ENCODE measurements at places on chromosomes 12 and 14.

GRCh38 chr12:132115500-132115899 lies 28.6 kb downstream of the DDX51 start:
- no peak for DNase-seq

DNA sequence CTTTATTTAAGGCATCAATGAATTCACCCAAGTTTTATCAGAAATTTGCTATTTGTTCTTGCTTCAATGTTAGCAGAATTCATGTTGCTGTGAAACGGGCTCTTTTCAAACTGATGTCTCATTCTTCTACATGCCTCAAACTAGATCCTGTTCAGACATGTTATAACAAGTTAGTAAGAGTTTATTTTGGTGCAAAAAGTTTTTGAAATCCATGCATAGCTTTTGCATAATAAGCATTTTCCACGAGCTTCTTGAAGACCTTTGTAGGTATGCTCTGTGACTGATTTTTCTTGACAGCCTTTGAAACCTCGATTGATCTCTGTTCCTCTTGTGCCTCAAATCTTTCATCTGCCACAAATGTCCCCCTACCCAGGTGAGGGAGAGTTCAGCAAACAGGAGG lies 275.2 kb downstream of the FOXN3 start:
- DNase-seq: no peak

GRCh38 chr14:23512156-23512555 lies 39.4 kb downstream of the ZFHX2 start:
- no peak for DNase-seq

- DNase-seq: no peak
Measured at GRCh38 chr12:47885566-47885965, 19.2 kb downstream of the VDR start.

DNA sequence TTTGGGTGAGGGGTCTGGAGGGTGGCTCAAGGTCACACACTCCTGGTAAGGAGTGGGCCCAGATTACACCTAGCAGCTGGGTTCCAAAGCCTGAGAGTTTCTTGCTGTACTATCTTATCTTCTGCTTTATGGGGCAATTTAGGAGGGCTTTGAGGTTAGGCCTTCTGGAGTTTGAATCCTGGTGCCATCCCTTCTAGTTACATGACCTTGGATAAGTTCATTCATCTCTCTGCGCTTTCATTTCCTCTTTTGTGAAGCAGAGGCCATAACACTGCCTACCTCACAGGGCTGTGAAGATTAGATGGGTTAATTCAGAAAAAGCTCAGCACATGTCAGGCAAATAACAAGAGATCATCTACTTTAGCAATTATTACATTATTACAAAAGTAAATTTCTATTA lies 7.4 kb upstream of the KRT77 start:
- no peak for DNase-seq

DNA sequence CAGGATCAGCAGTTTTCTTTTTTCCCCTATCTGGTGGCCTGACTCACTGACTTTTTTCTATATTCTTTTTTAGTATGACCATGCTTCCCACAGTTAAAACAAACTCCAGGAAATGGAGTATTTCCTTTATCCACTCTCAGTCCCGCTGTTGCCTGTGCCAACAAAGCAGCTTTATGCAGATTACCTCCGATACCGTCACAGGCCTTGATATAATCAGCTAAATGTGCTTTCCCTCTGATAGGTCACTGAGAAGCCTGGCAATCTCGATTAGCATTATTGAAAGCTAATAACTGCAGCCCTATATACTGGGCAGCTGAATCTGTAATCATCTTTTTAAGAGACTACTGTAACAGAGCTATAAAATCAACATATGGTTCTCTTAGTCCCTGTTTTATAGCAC lies 243.6 kb downstream of the KIF21A start:
- DNase-seq: peak; percentile 64

GRCh38 chr12:108618079-108618952 lies 15.4 kb downstream of the SELPLG start:
- DNase-seq: peak; percentile 36

- no peak for DNase-seq
Measured at GRCh38 chr12:120940006-120940405, 35.8 kb upstream of the SPPL3 start.

GRCh38 chr12:44873898-44874297 lies 2.2 kb downstream of the NELL2 start:
- no peak for DNase-seq

- DNase-seq: peak; percentile 7
Measured at GRCh38 chr12:83015390-83016217, 328.9 kb downstream of the TMTC2 start.

DNA sequence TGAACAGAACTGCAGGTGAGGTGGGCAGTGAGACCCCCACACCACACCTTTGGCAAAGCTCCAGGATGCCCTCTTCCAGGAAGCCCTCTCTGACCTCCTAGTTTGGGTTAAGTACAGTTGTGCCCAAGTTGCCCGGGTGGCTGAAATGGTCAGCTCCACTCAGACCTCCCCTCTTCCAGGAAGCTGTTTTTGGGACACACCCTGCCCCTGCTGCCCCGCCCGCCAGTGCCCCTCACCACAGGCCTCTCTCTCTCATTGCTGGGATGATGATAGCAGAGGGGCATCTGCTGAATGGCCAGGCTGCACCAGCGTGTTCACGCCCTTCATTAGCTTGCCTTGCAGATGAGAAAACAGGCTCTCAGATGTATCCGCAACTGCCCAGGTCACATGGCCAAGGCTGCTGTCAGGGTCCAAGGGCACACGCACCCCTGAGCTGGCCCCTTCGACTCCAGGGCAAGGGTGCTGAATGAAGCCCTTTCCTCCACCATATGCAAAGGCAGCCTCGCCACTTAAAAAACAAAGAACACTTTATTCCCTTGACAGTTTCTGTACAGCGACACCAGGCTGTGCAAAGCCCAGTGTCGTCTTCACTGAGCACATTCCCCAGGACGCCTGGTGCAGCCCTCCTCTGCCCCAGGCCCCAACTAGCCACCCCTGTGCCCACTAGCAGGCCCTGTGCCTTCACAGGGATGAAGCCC lies 15.5 kb downstream of the SLC25A29 start:
- no peak for DNase-seq

- DNase-seq: no peak
Measured at GRCh38 chr12:325906-326305, 63.2 kb downstream of the KDM5A start.

DNA sequence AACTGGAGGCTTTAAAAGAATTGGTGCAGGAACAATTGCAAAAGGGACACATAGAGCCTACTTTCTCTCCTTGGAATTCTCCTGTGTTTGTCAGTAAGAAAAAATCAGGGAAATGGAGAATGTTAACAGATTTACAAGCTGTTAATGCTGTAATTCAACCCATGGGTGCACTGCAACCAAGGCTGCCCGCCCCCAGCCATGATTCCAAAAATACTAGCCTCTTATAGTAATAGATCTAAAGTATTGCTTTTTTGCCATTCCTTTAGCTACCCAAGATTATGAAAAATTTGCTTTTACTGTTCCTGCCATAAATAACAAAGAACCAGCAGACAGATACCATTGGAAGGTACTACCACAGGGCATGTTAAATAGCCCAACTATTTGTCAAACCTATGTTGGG lies 15.3 kb upstream of the OR8S1 start:
- DNase-seq: no peak

- no peak for DNase-seq
Measured at GRCh38 chr12:25971654-25972041, 13.2 kb downstream of the RASSF8 start.

DNA sequence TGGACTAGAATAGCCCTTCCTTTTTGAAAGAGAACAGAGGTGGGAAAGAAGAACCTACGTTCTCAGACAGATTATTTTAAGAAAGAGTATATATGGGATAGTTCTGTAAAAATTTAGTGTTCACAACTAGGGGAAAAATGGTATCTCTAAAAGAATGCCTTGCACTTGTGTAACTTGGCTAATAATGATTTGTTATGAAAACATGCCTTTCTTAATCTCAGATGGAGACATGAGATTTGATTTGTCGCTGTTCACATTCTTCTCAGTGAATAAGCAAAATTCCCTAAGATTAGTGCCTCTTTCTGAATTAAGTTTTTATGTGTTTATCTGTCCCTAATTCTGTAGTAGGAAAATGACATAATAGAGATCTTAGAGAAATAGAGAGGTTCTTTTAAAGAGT lies 100.8 kb downstream of the USP15 start:
- no peak for DNase-seq

- peak; percentile 5 for DNase-seq
Measured at GRCh38 chr14:22112004-22112403, 438.4 kb upstream of the OR4E1 start.

DNA sequence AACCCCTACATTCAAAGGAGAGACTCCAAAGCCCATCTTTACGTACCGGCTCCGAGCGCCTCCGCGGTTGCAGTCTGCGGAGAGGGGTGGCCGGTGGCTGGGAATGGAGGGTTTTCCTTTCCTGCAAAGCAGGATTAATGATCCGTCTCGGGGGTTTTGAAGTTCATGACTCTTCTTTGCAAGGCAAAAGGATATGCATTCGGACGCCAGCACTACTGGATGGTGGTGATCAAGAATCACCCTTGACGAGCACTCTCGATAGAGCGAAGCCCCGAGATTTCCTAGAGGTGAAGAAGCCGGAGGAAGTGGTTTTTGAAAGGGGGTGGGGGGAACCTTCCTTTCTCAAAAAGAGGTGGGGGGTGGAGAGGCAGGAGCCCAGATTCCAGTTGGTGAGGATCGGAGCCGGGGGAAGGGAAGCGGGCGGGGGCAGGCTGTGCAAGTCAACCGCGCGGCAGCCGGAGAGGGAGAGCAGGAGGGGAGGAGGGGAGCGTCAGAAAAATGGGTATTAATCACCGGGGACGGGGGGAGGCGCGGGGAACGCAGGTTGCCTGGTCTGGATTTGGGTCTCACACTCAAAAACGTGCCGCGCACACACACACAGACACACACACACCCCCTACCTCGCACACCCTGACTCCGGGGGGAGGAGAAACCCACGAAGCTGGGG lies at the start of gene GRIN2B:
GRIN2B (minus strand) TSS at position 307 of the 667 bp plus-strand sequence. CDS start 115,394 bp downstream, outside the sequence.
- no peak for DNase-seq

- DNase-seq: no peak
Measured at GRCh38 chr14:58701156-58701555, 63.4 kb downstream of the DACT1 start.

DNA sequence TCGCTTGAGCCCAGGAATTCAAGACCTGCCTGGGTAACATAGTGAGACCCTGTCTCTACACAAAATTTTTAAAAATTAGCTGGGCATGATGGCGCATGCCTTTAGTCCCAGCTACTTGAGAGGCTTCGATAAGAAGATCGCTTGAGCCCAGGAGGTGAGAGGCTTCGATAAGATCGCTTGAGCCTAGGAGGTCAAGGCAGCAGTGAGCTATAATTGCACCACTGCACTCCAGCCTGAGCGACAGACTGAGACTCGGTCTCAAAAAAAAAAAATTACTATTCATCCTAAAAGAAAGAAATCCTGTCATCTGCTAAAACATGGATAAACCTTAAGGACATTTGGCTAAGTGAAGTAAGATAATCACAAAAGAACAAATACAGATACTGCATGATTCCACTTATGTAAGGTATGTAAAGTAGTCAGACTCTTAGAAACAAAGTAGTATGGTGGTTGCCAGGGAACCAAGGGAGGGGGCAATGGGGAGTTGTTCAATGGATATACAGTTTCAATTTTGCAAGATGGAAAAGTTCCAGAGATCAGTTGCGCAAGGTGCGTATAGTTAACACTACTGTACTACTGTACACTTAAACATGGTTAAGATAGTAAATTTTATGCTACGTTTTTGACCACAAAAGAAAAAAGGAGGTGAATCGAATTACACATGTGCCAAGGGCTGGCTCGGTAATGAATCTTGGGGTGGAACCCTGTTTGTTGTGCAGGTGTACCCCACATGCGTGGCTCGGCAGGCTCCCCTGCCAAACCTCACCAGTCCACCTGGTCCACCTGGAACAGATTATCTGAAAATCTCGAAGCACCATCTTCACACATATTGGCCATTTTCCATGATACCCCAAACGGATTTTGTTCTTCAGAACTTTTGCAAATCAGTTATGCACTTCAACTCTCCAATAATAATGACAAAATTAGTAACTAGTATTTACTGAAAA lies 18.3 kb upstream of the ATP2A2 start:
- DNase-seq: no peak

GRCh38 chr12:116123451-116124258 lies 153.8 kb downstream of the MED13L start:
- DNase-seq: peak; percentile 77

DNA sequence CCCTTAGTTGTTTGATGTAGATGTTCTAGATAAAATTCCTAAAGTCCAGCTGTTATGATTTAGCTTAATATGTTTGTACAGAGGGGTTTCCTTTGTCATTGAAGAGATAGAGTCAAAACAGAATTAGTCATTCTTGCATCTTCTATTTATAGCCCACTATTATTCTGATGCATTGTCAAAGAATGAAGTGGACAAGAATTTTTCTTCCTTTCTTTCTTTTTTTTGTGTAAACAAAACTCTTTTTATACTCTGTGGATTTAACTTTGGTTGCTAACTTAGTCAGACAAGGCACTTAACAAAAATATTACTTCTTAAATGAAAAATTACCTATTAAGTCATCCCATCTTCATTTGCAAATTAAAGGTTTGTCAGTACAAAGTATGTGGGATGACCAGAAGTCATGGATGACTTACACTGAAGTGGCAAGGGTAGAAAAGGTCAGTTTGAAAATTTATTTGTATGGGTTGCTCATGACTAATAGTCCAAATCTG lies 215.6 kb upstream of the DDHD1 start:
- DNase-seq: peak; percentile 72

GRCh38 chr12:113664224-113664681 lies 192.6 kb upstream of the LHX5 start:
- DNase-seq: no peak

DNA sequence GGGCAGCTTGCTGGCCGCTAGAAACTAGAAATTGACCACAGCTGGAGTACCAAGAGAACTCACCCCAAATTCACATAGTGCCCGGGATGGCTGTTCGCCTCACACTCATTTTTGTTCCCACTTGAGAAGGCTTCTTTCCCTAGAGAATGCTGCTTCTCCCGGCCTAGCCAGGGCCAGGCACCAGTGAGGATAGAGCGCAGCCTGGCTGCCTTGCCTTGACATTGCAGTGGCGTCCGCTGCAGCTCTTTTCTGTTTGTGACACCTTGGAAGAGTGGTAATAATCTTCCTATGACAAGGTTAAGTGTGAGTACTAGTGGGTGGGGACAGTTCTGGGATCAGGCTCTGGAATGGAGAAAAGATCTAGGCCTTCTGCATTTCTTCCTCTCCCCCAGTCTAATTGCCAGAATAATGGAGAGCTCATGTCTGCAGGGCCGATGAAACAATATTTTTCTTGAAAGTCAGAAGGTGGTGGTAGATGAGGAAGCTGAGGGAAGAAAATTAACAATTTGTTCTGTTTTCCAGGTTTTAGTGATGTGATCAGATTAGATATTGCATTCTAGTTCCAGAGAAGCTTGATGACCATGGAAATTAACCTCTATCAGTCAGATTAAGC lies 3.7 kb downstream of the TMEM253 start:
- peak; percentile 49 for DNase-seq

GRCh38 chr12:66648033-66648735 lies 30.7 kb downstream of the GRIP1 start:
- DNase-seq: no peak

DNA sequence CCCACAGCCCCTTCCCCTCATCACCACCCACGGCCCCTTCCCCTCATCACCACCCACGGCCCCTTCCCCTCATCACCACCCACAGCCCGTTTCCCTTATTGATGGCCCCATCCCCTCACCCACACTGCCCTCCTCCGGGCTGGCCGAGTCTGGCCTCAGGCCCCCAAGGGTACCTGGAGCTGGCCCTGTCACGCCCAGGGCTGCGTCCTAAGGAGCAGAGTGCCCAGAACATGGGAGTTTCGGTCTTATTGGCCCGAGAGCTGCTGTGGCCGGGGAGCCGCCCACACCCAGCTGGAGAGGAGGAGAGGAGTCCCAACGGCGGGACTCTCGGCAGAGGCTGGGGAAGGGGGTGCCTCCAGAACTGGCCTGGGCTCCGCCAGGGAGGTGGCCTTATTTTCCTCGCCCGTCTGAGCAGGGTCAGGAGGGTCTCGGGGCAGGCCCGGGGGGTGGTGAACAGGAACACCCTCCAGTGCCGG lies 182.3 kb downstream of the KIF26A start:
- no peak for DNase-seq
